ENCODE measurements at places on chromosomes 11 and 22.

DNA sequence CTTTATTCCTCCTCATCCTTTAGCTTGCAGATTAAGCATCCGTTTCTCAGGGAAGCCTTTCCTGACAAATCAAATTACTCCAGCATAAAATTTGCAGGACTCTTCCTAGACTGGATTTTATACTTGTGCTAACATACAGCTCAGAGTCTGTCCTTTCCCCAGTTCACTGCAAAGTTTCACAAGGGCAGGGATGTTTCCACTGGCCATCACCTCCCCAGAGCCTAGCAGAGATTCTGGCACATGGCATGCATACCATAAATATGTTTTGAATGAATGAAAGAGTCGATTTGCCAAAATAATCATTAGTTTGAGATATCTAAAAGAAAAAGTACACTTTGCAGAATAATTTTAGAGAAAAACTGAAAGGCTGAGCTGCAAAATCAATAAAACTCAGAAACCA lies 10.6 kb downstream of the MSANTD4 start:
- DNase-seq, result no peak

- DNase-seq, result no peak
These were observed 9.4 kb downstream of the AASDHPPT start for GRCh38 chr11:106086850-106087249.

GRCh38 chr11:133560472-133560855 lies 28.2 kb upstream of the OPCML start:
- DNase-seq, result no peak

GRCh38 chr22:46657996-46658947 lies 38.1 kb downstream of the GRAMD4 start:
- no peak for DNase-seq

- no peak for DNase-seq
These were observed 96.4 kb downstream of the CTTN start for GRCh38 chr11:70494559-70495350.

DNA sequence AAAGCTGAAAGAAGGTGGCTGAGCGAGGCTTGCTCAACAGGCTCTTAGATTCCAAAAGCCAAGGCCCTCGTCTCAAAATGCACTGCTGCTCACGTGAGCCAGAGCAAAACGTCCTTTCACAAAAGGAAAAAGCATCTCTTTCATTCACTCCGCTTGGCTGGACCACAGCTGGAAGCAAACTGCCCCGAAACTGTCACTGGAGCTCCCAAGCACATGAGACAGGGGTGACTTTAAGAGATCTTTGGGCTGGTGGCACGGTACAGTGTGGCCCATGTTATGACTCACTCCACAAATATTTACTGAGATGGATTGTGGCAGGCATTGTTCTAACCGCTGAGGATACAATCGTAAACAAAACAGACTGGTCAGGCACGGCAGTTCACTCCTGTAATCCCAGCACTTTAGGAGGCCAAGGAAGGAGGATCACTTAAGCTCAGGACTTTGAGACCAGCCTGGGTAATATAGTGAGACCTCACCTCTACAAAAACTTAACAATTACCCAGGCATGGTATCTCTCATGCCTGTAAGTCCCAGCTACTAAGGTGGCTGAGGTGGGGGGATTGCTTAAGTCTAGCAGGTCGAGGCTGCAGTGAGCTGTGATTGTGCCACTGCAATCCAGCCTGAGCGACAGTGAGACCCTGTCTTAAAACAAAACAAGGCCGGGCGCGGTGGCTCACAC lies 3.6 kb downstream of the PLA2G6 start:
- DNase-seq, result no peak

- no peak for DNase-seq
These were observed 9.9 kb downstream of the CSTF3 start for GRCh38 chr11:33151399-33151798.

DNA sequence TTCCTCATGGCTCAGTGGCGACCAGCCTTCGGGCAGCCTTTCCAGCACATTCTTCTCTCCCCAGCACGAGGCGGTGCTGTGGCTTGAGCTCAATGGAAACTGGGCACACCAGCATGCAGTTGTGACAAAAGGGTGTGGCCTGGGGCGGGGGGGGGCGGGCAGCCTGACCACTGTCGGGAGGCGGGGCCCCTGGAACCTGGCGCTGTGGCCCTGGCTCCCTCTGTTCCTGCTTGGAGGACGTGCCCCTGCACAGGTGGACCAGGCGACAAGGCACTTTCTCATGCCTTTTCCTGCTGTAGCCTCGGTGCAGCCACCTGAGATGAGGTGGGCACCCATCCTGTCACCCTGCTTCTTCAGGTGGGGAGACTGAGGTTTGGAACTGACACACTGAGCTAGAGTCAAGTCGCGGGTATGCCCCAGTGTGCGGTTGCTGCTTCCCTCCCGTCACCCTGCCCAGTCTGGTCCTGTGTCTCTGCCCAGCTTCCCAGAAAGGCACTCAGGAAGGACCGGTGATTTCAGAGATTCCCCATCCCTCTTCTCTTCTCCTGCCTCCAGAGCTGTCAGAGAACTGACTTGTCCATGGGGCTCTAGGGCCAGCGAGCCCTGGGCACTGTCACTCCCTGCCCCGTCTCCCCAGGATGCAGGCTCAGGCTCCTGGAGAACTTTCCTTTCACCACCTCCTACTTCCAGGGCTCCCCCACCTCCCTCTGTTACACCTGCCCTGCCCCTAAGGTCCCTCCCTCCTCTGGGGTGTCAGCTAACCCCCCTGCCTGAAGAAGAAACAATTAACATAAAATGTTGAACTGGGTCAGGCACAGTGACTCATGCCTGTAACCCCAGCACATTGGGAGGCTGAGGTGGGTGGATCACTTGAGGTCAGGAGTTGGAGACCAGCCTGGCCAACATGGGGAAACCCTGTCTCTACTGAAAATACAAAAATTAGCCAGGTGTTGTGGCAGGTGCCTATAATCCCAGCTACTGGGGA lies 9.9 kb downstream of the B3GAT1 start:
- no peak for DNase-seq

- no peak for DNase-seq
These were observed 788 bp downstream of the CD82 start for GRCh38 chr11:44565953-44566949.

GRCh38 chr11:66701432-66702240 lies 23.9 kb upstream of the RBM4B start:
- DNase-seq, result no peak

DNA sequence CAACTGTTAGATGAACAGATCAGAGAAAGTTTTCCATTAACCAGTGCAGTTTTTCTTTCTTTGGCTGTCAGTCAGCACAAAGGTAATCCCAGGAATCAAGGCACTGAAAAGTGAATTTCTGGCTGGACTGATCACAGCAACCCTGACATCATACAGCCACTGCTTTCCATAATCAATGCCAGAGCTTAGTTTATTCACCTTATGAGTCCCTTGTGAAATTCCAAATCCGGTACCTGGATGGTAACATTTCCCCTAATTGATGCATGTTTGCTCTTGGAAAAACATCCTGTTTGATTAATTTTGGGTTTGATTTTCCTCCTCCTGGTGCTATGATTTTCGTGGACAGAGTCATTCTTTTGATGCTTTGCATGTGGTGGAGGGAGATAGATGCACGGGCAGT lies 319.8 kb downstream of the INSC start:
- DNase-seq, result no peak

DNA sequence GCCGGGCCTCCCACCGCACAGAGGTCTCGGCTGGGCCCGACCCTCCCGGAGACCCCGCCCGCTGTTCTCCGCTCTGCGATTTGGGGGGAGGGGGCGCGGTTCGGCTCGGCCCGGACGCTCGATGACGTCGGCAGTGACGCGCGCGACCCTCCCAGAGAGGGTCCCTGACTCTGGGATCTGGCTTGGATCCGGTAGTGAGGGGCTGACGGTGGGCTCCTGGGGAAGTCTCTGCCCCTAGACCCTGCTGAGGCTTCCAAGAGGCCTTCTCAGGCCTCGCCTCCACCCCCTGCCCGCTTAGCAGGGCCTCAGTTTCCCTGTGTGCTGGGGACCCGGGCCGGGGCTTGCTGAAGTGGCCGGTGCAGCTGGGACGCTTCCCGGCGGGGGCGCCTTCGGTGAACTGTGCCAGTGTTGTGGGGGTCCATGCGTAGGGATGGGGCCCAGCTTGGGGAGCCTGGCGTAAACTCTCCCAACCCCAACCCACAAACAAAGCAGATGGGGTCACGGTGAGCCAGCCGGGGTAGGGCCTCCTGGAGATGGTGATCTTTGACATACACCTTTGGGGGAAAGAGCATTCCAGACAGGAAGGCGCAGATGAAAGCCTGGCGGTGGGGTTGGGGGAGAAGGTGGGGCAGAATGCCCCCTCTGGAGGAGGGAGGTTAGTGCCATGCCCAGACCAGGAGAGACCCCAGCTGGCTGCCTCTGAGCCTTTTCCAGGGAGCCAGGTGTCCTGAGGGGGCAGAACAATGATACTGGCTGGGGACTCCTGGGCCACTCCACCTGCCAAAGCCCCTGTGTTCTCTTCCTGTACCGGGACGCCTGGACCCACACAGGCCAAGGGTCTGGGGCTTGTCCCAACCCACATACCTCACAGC lies 1.0 kb downstream of the B4GALNT4 start:
- DNase-seq, result no peak

- DNase-seq, result no peak
These were observed 74.3 kb downstream of the GRAMD1B start for GRCh38 chr11:123504401-123504800.

DNA sequence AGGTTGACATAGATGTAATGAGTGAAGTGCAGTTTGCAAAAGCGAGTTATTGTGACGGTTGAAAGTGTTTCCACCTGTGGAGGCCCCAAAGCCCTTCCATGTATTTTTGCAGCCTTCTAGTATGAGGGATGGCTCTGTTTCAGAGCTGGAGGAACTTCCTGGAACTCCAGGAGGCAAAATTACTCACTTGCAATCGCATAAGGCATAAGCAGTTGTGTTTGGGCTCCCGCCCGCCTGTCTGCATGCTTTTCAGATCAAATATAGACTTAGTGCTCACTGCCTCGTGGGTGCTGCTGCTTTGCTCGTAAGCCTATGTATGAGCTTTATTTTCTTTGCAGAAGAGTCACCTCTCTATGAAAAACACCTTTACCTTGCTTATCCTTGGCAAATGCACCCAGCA lies 146.8 kb upstream of the LARGE1 start:
- DNase-seq, result no peak

DNA sequence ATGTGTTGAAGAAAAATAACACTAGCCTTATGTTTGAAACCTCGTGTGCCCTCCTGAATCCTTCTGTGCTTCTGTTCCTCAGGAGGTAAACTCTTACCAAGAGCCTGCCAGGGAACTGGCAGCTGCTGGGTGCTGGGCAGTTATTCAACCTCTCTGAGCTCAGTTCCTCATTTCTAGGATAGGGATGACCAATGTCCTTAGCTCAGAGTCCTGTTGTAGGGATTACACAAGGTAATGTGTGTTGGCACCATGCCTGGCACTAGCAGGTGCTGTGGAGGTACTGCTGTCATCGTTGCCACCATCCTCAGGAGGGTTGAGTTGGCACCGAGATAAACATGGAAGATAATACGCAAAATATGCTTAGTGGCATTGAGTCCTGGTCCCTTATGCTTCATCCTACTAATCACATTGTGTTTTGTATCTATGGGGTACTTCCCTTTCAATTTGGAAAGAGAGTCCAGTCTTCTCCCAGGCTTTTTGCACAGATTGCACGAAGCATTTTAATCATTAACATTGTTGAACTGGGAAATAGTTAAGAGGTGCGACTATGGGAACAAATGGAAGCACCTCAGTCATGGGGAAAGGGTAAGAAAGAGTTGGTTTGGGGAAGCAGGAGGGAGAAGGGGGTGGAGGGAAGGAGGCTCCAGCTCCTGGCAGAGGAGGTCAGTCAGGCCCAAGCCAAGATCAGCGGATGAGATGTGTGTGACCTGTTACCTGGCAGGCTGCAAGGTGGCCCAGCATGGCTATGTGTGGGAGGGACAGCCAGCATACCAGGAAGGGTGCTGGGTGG lies 56.7 kb downstream of the CABIN1 start:
- no peak for DNase-seq

DNA sequence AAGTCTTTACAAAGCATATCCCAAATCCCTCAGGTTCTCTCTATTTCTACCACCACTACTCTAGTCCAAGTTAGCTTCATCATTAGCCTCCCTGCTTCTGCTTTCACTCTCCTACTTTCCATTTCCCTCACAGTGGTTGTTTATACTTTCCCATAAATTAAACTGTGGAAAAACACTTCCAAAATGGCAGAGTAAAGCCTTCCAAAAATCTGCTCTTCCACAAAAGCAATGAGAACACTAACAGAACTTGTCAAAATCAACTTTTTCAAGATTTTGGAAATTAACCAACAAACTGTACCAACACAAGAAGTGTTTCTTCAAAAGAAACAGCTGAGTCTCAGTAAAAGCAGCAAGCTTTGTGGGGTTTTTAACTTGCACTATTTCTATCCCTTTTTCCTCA lies 71.8 kb downstream of the TTC28 start:
- no peak for DNase-seq

- no peak for DNase-seq
These were observed 15.5 kb downstream of the KIAA0930 start for GRCh38 chr22:45224988-45225731.

- DNase-seq, result peak; percentile 80
These were observed 23.4 kb downstream of the KRTAP5-5 start for GRCh38 chr11:1652771-1653540.

DNA sequence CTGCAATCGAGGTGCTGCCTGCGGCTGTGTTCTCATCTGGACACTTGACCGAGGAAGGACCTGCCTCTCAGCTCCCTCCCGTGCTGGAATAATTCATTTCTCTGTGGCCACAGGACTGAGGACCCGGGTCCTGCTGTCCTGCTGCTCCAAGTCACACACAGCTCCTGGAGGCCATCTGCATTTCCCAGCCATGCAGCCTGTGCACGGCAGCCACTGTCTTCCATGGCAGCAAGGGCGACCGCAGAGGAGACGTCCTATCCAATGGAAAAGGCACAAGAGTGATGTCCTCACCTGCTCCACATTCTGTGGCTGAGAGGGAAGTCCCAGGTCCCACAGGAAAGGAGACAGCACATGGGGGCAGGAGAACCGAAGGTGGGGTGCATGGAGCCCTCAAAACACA lies 495.8 kb downstream of the BRD1 start:
- no peak for DNase-seq

GRCh38 chr11:86815726-86816125 lies 15.4 kb downstream of the PRSS23 start:
- DNase-seq, result no peak

DNA sequence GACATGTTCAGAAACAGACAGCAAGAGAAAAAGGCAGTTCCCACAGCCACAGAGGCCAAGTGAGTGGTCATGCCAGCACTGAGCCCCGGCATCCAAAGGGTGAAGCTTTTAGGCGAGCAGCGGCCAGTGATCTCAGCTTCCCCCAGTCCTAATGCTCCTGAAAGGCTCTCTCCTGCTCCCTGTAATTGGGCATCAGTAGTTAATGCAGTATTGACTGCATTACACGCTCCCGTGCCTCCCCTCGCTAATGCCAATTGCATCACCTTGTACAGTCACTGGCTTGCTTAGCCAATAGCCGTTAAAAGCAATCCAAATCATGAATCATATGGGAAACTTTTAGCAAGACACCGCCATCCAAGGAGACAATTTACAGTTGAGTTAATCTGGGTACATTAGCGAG lies 4.9 kb downstream of the LMO1 start:
- no peak for DNase-seq

GRCh38 chr11:33480626-33481025 lies 220.0 kb downstream of the C11orf91 start:
- no peak for DNase-seq

GRCh38 chr11:85276332-85276731 lies 350.8 kb downstream of the DLG2 start:
- no peak for DNase-seq
